ENCODE measurements at places on chromosomes 12 and 14. TPM values are rescaled to one million over a fixed set of nuclear protein-coding genes. Genes with fewer than 3 reads are reported as not detected.

Gene TAS2R19
- 4.2 TPM for total RNA-seq

Gene LRRC23
- total RNA-seq = 10.8 TPM

Gene MEG3
- 45.2 TPM for total RNA-seq

Gene KRT79
- total RNA-seq = 0.48 TPM

Gene DGLUCY
- 32.6 TPM for total RNA-seq

Gene TC2N
- total RNA-seq = 166 TPM

Gene ZBTB1
- 53.0 TPM for total RNA-seq

Gene FGD4
- 56.3 TPM for total RNA-seq

Gene SLC4A8
- 6.2 TPM for total RNA-seq

Gene AMHR2
- total RNA-seq = not detected

- no peaks in the 10 kb centered on the region for H3K4me1 ChIP-seq
- no peak overlapping the region for H3K4me3 ChIP-seq
- no peak overlapping the region for H3K27ac ChIP-seq
- no peak for DNase-seq
These were observed 297.3 kb upstream of the FAR2 start for GRCh38 chr12:28851781-28852180.

DNA sequence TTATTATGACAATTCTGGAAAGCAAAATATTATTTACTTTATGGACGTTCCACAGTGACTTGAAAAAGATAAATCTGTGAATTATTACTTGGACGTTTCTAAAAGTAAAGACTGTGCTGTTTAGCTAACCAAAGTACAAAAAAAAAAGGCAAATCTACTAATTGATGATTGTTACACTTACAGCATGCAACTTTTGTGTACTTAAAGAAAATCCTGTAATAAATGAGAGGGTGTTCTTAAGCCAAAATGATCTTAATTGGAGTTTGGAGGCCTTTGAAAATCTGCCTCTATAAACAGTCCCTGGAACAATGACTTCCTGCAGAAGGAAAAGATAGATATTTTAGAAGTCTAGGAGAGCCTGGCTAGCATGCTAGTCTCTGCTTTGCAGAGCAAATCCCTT, 434.0 kb upstream of the SYT1 start:
- H3K27ac ChIP-seq = no peak overlapping the region
- DNase-seq = no peak
- H3K4me1 ChIP-seq = no peaks in the 10 kb centered on the region
- H3K27me3 ChIP-seq = no peaks in the 10 kb centered on the region
- H3K4me3 ChIP-seq = no peak overlapping the region

GRCh38 chr12:14384783-14385638, 19.5 kb downstream of the ATF7IP start:
- no peaks in the 10 kb centered on the region for H3K36me3 ChIP-seq
- no peak overlapping the region for H3K27ac ChIP-seq
- peak overlapping the region; percentile 16 for H3K4me3 ChIP-seq

DNA sequence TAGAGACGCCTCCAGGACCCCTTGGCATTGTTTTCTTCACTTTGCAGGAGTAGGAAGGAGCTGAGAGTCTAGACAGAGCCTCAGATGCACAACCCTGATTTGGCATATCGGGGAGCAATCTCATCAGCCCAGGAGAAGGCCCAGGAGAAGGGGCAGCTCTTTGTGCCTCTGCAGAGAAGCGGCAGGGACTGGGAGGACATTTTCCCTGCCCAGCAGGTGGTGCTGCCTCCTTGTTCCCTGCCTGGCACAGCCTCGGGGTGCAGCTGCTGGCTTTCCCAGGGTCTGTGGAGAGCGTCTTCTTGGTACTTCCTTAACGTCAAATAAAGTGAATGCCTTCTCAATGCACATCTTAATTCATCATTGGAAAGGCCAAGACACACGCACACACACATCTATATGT, 419.5 kb downstream of the TMEM121 start:
- H3K4me1 ChIP-seq = no peaks in the 10 kb centered on the region
- DNase-seq = no peak
- H3K36me3 ChIP-seq = no peaks in the 10 kb centered on the region
- H3K27ac ChIP-seq = no peak overlapping the region
- no peaks in the 10 kb centered on the region for H3K27me3 ChIP-seq

GRCh38 chr14:100037353-100037752, 27.9 kb upstream of the EVL start:
- no peaks in the 10 kb centered on the region for H3K36me3 ChIP-seq
- no peaks in the 10 kb centered on the region for H3K27me3 ChIP-seq
- H3K27ac ChIP-seq = no peak overlapping the region

GRCh38 chr14:69982886-69983285, 103.7 kb downstream of the SMOC1 start:
- H3K36me3 ChIP-seq = no peaks in the 10 kb centered on the region
- no peaks in the 10 kb centered on the region for H3K27me3 ChIP-seq
- H3K27ac ChIP-seq = peak overlapping the region; percentile 73
- DNase-seq = no peak

- no peak overlapping the region for H3K27ac ChIP-seq
- H3K36me3 ChIP-seq = no peaks in the 10 kb centered on the region
- no peak overlapping the region for H3K4me3 ChIP-seq
- DNase-seq = peak; percentile 19
- no peaks in the 10 kb centered on the region for H3K4me1 ChIP-seq
These were observed 45.6 kb downstream of the STAB2 start for GRCh38 chr12:103632554-103633216.

- H3K36me3 ChIP-seq = peaks cover 5% of the 10 kb centered on the region
- no peaks in the 10 kb centered on the region for H3K27me3 ChIP-seq
- H3K4me3 ChIP-seq = no peak overlapping the region
These were observed 67.0 kb downstream of the C2CD5 start for GRCh38 chr12:22477166-22477893.

- no peaks in the 10 kb centered on the region for H3K27me3 ChIP-seq
- H3K4me1 ChIP-seq = no peaks in the 10 kb centered on the region
- no peak for DNase-seq
- no peak overlapping the region for H3K27ac ChIP-seq
These were observed 121.2 kb downstream of the CRACR2A start for GRCh38 chr12:3631759-3632158.

- DNase-seq = no peak
- H3K4me3 ChIP-seq = no peak overlapping the region
- H3K27ac ChIP-seq = no peak overlapping the region
- no peaks in the 10 kb centered on the region for H3K4me1 ChIP-seq
- no peaks in the 10 kb centered on the region for H3K27me3 ChIP-seq
These were observed 17.1 kb upstream of the MDM1 start for GRCh38 chr12:68349220-68349621.

GRCh38 chr12:95733141-95733825, 57.3 kb downstream of the NTN4 start:
- H3K4me3 ChIP-seq = no peak overlapping the region
- H3K27ac ChIP-seq = peak overlapping the region; percentile 71
- peaks cover 5% of the 10 kb centered on the region for H3K4me1 ChIP-seq
- DNase-seq = no peak
- no peaks in the 10 kb centered on the region for H3K36me3 ChIP-seq

GRCh38 chr12:131902332-131903241, 8.2 kb downstream of the ULK1 start:
- peak overlapping the region; percentile 39 for H3K4me3 ChIP-seq
- no peaks in the 10 kb centered on the region for H3K27me3 ChIP-seq
- DNase-seq = no peak
- peak overlapping the region; percentile 48 for H3K27ac ChIP-seq

- no peaks in the 10 kb centered on the region for H3K36me3 ChIP-seq
- DNase-seq = no peak
- H3K27me3 ChIP-seq = no peaks in the 10 kb centered on the region
- no peak overlapping the region for H3K27ac ChIP-seq
These were observed 225.8 kb upstream of the PLXNC1 start for GRCh38 chr12:93922583-93923006.

DNA sequence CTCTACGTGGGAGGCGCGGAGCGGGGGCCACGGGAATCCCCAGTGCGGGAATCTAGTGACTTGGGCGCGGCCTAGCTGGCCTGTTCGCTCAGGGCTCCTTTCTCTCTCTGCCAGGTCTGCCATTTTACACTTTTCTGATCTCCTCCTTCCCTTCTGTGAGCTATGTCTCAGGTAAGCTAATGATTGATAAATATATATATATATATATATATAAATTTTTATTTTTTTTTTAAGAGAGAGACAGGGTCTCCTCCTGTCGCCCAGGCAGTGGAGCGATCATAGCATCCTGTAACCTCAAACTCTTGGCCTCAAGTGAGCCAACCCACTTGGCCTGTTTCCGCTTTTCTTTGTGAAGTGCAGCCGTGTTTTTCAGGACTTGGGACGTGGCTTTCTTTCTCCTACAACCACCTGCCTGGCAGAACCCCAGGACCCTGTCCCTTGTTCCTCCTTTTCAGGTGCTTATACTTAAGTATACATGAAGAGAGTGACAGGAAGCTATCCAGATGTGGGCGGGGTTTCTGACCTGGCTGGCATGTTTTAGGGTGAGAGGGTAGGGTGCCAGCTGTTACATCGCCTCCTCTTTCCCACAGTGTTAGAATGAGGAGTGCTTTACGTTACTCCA, 547 bp downstream of the ZNF140 start:
- DNase-seq = peak; percentile 21
- no peaks in the 10 kb centered on the region for H3K27me3 ChIP-seq
- H3K36me3 ChIP-seq = peaks cover 20% of the 10 kb centered on the region
- H3K27ac ChIP-seq = peak overlapping the region; percentile 100
- peak overlapping the region; percentile 78 for H3K4me3 ChIP-seq
- H3K4me1 ChIP-seq = no peaks in the 10 kb centered on the region

DNA sequence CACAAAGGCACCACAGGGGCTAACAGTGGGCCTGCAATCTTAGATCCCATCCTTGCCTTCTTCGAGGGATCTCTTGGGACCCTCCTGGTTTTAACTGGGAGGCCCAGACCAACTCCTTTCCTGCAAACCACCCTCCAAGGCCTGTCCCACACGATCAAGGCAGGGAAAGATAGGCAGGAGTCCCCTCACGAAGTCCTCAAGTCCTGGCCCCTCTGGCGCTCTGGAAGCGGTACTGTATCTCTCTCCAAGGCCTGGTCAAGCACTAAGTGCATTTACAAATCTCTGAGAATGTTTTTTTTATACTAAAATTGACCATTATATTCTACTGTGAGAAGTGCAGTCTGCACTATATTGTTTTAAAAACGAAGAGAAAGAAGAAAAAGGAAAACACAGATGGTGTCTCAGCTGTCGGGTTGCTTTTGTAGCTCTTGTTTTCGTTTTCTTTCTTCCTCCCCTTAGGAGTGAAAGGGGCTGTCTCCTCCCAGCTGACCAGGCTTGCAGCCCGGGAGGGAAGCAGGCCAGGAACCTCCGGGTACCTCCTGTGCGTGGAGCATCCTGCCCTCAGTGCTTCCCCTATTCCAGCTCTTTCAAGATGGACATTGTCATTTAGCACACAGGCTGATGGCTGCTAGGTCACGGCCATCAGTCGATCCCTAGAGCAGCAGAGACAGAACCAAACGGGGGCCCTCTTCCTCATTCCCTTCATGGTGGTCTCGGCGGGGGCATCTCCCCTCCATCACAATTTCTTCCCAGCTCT, 56.7 kb downstream of the FAM222A start:
- H3K27me3 ChIP-seq = no peaks in the 10 kb centered on the region
- H3K4me3 ChIP-seq = no peak overlapping the region
- no peak overlapping the region for H3K27ac ChIP-seq
- no peaks in the 10 kb centered on the region for H3K36me3 ChIP-seq
- no peaks in the 10 kb centered on the region for H3K4me1 ChIP-seq

GRCh38 chr12:68067762-68068376, 78.6 kb downstream of the IFNG-AS1 start:
- H3K4me1 ChIP-seq = no peaks in the 10 kb centered on the region
- no peak overlapping the region for H3K4me3 ChIP-seq
- no peaks in the 10 kb centered on the region for H3K36me3 ChIP-seq
- no peak for DNase-seq
- H3K27me3 ChIP-seq = no peaks in the 10 kb centered on the region

GRCh38 chr12:53500142-53500775, 824 bp upstream of the TARBP2 start:
- peak overlapping the region; percentile 100 for H3K27ac ChIP-seq
- peak overlapping the region; percentile 70 for H3K4me3 ChIP-seq
- H3K27me3 ChIP-seq = no peaks in the 10 kb centered on the region
- DNase-seq = peak; percentile 81

DNA sequence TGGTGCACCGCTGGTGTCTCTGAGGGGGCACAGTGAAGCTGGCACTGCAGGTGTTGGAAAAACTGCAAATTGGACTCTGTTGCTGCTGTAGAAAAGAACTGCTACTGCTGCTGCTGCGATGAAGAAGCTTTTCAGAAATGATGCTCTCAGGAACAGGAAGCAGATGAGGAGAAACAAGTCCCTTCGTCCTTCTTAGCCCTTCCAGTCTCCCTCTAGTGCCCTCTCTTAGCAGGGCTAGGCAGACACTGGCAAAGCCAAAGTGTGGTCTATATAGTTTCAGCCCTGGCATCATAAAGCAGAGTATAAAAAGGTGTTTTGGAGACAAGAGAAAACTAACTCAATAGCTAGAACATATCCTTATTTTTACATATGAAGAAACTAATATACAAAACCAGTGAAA, 174.5 kb downstream of the MYRFL start:
- H3K27ac ChIP-seq = no peak overlapping the region
- H3K36me3 ChIP-seq = no peaks in the 10 kb centered on the region
- H3K27me3 ChIP-seq = no peaks in the 10 kb centered on the region
- no peaks in the 10 kb centered on the region for H3K4me1 ChIP-seq
- DNase-seq = no peak

- H3K4me1 ChIP-seq = no peaks in the 10 kb centered on the region
- no peaks in the 10 kb centered on the region for H3K27me3 ChIP-seq
- H3K4me3 ChIP-seq = no peak overlapping the region
- peak overlapping the region; percentile 22 for H3K27ac ChIP-seq
- DNase-seq = no peak
These were observed 117.5 kb downstream of the DACT1 start for GRCh38 chr14:58755031-58755925.

DNA sequence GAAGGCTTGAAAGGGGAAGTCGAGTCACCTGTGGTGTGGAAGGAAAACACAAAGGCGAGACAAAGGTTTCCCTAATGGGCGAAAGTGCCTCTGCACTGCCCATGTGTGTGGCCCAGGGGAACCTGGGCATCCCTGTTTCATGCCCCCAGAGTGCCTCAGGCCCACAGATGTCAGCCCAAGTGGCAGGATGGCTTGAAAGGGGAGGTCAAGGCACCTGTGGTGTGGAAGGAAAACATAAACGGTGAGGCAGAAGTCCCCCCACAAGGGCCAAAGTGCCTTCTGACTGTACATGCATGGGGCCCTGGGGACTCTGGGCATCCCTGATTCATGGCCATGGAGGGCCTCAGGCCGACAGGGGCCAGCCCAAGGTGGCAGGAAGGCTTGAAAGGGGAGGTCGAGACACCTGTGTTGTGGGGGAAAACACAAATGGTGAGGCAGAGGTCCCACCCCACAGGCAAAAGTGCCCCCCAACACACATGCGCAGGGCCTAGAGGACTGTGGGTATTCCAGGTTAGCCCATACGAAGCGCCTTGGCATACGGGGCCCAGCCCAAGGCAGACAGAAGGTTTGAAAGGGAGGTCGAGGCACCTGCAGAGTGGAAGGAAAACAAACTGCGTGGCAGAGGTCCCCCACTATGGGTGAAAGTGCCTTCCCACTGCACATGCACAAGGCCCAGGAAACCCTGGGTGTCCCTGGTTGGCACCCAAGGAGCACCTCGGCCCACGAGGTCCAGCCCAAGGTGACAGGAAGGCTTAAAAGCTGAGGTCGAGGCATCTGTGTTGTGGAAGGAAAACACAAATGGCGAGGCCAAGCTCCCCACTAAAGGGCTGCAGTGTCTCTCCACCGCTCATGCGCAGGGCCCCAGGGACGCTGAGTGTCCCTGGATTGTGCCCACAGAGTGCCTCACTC, 382.3 kb downstream of the ALG10 start:
- H3K4me3 ChIP-seq = no peak overlapping the region
- no peaks in the 10 kb centered on the region for H3K36me3 ChIP-seq
- H3K27me3 ChIP-seq = no peaks in the 10 kb centered on the region
- no peak overlapping the region for H3K27ac ChIP-seq

- DNase-seq = no peak
- no peak overlapping the region for H3K27ac ChIP-seq
- no peak overlapping the region for H3K4me3 ChIP-seq
- no peaks in the 10 kb centered on the region for H3K4me1 ChIP-seq
- no peaks in the 10 kb centered on the region for H3K36me3 ChIP-seq
These were observed 109.8 kb upstream of the FUT8 start for GRCh38 chr14:65302571-65303189.
